Activated CD4-positive, alpha-beta T cell treated with anti-CD3 and anti-CD28 coated beads, Interleukin-2, amount 10 ng/mL, durations not matched to agents 24 days and 14 days (primary cell): ENCODE measurements at places on chromosomes 3 and 15. TPM values are rescaled to one million over a fixed set of nuclear protein-coding genes. Genes with fewer than 3 reads are reported as not detected.
A peak's percentile ranks its signal among the peaks of the same experiment; 100 is the strongest.

DNA sequence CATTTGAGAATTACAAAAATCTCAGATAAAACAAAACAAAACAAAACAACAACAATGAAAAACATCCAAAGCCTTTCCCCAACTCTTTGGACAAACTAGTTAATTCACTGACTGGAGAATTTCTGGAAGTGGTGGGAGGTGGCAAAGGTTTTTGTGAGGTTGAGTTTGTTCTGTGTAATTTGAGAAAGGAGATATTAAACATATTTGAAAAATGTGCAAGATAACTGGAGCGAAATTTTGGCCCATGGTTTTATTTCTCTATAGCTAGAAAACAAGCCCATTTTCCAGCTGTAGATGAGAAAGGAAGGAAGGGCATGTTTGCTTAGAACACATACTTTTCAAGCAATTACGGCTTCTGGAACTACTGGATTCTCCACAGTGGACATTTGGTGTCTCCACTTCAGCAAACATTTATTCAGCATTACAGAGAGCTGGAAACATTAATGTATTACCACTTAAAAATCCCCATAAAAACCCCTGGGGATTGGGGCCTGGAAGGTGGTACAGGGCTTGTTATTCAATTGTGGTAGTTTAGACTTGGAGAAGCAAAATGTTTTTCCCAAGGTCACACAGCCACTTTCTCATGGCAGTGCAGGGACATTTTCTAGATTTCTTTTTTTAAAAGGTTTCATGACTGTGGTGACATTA, 135.8 kb downstream of the THSD4 start:
- no peak overlapping the region for H3K27ac ChIP-seq
- H3K27me3 ChIP-seq: no peaks in the 10 kb centered on the region
- H3K36me3 ChIP-seq: no peaks in the 10 kb centered on the region
- DNase-seq: no peak
- H3K4me3 ChIP-seq: no peak overlapping the region
- no peaks in the 10 kb centered on the region for H3K4me1 ChIP-seq

DNA sequence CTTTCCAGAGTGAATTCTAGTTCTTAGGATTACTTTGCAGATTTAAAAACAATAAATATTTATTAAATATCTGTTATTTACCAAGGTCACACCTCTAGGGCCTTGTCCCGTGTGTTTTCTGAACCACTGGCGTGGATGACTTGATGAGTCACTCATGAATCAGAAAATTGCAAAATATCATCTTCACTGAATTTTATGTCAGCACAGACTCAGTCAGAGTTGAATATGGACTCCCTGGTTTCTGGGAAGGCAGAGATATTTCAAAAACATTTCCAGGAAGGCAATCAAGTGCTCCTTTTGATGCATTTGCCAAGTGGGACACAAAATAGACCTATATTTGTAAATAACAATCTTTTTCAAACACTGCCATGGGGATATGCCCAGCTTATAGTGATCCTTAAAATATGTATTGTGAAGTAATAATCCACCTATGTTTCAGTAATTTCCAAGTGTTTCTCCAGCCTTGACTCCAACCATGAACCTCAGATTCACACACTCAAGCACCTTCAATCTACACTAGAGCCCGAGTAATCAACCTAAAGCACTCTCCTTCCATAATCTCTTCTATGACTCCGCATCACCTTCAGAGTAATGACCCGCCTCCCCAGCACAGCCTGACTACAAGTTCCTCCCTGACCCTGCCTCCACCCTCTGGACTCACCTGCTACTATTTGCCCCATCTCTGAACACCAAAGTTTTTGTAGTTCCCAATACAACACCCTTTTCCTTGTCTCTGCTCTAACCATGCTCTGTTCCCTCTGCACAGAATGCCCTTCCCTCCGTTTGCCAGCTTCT, 24.3 kb downstream of the DPH3 start:
- DNase-seq: no peak
- H3K36me3 ChIP-seq: no peaks in the 10 kb centered on the region
- H3K27me3 ChIP-seq: no peaks in the 10 kb centered on the region
- no peak overlapping the region for H3K27ac ChIP-seq

Gene KLF13
- total RNA-seq: 122 and 135 TPM in 2 replicates

- H3K36me3 ChIP-seq: peaks cover 2% of the 10 kb centered on the region
- H3K4me1 ChIP-seq: peaks cover 12% of the 10 kb centered on the region
- peaks cover 5% of the 10 kb centered on the region for H3K27me3 ChIP-seq
- peak overlapping the region; percentile 79 for H3K27ac ChIP-seq
- no peak overlapping the region for H3K4me3 ChIP-seq
These were observed 513 bp downstream of the CLASP2 start for GRCh38 chr3:33717616-33717865.

DNA sequence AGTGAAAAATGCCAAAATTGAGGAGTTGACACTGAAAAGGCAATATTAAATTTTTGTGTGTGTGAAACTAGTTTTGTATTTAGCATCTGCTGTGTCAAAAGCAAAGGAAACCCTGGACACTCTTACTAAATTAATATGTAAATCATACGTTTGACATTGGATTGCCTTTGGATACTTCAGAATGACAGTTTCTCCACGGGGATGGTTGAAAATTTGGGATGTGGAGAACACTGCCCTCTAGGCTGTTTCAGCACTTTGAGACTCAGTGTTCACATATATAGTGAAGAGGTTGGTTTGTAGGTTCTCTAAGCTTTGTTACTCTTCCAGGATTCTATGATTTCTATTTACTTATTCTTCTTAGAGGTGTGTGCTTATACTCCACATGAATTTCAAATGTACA, 3.0 kb downstream of the ROBO2 start:
- H3K27me3 ChIP-seq: peaks cover 25% of the 10 kb centered on the region
- H3K4me3 ChIP-seq: no peak overlapping the region
- no peaks in the 10 kb centered on the region for H3K36me3 ChIP-seq
- no peaks in the 10 kb centered on the region for H3K4me1 ChIP-seq

- no peak overlapping the region for H3K27ac ChIP-seq
- peaks cover 9% of the 10 kb centered on the region for H3K36me3 ChIP-seq
- no peak for DNase-seq
- H3K4me1 ChIP-seq: no peaks in the 10 kb centered on the region
- no peaks in the 10 kb centered on the region for H3K27me3 ChIP-seq
These were observed 49.2 kb downstream of the CYFIP1 start for GRCh38 chr15:22930782-22931484.

DNA sequence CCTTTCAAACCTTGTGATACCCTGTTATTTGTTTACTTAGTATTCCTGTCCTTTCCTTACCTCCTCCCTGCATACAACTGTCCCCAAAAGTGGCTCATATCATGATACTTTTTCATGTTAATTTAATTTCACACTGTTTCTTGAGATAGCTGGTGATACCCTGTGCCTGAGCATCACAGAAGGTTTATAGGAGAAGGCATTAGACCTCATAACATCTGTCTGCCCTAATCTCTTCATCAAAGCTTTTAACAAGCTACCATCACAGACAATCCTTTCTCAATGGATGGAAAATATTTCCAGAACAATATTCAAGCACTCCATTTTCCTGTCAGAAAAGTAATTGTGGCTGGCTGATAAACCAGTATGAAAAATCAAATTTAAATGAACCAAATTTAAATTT, 81.6 kb downstream of the SSR3 start:
- H3K27me3 ChIP-seq: peaks cover 53% of the 10 kb centered on the region
- DNase-seq: no peak
- H3K4me1 ChIP-seq: peaks cover 2% of the 10 kb centered on the region
- no peaks in the 10 kb centered on the region for H3K36me3 ChIP-seq
- H3K4me3 ChIP-seq: no peak overlapping the region
- no peak overlapping the region for H3K27ac ChIP-seq

- H3K27me3 ChIP-seq: no peaks in the 10 kb centered on the region
- no peak overlapping the region for H3K4me3 ChIP-seq
- H3K27ac ChIP-seq: no peak overlapping the region
These were observed 140.1 kb upstream of the TMEM108 start for GRCh38 chr3:132898141-132898540.

GRCh38 chr3:197736010-197736490, 654 bp downstream of the RUBCN start:
- H3K27me3 ChIP-seq: no peaks in the 10 kb centered on the region
- peaks cover 2% of the 10 kb centered on the region for H3K36me3 ChIP-seq
- peak overlapping the region; percentile 94 for H3K4me3 ChIP-seq
- peak; percentile 84 for DNase-seq
- H3K27ac ChIP-seq: peak overlapping the region; percentile 97

DNA sequence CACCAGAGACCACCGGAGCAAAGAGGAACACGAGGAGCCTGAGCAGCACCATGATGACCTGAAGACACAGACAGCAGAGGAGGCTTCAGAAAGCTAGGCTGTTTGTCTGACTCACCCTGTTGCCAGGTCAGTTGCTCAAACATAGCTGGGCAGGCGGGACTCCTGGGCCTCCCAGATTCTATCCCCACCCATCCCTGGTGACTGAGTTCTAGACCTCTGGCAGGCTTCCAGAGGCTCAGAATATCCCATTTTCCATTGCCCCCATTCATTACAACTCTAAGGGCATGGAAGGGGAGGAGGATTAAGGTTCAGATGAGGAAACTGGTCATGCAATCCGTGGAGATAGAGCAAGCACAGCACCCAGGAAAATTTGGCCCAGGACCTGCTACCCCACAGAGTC, at the start of gene CDHR4:
CDHR4 (minus strand) TSS at position 113 of the 400 bp plus-strand sequence; CDS start at position 52, 61 bp downstream.
- no peaks in the 10 kb centered on the region for H3K36me3 ChIP-seq
- H3K4me3 ChIP-seq: no peak within 1 kb of the TSS
- peaks cover 14% of the 10 kb centered on the region for H3K4me1 ChIP-seq

Gene MINAR1
- 0.64 and 0.65 TPM in 2 replicates for total RNA-seq

- H3K27me3 ChIP-seq: peaks cover 73% of the 10 kb centered on the region
- H3K36me3 ChIP-seq: no peaks in the 10 kb centered on the region
- DNase-seq: peak; percentile 80
- peaks cover 8% of the 10 kb centered on the region for H3K4me1 ChIP-seq
- peak within 1 kb of the TSS; percentile 26 for H3K27ac ChIP-seq
These were observed at the start of gene IL17RD for GRCh38 chr3:57164657-57165573. Gene IL17RD (minus strand): TSS chr3:57165353. CDS start chr3:57165286, 67 bp downstream.

- no peaks in the 10 kb centered on the region for H3K36me3 ChIP-seq
- no peaks in the 10 kb centered on the region for H3K4me1 ChIP-seq
- no peak for DNase-seq
- no peak overlapping the region for H3K4me3 ChIP-seq
These were observed 40.8 kb upstream of the THBS1 start for GRCh38 chr15:39539973-39540558.

GRCh38 chr15:80986487-80986886, 3.1 kb downstream of the MESD start:
- peaks cover 56% of the 10 kb centered on the region for H3K4me1 ChIP-seq

- H3K36me3 ChIP-seq: peaks cover 29% of the 10 kb centered on the region
- no peaks in the 10 kb centered on the region for H3K27me3 ChIP-seq
- DNase-seq: no peak
- H3K4me1 ChIP-seq: peaks cover 54% of the 10 kb centered on the region
- H3K27ac ChIP-seq: peak overlapping the region; percentile 90
These were observed 1.6 kb downstream of the C15orf39 start for GRCh38 chr15:75203017-75203907.

DNA sequence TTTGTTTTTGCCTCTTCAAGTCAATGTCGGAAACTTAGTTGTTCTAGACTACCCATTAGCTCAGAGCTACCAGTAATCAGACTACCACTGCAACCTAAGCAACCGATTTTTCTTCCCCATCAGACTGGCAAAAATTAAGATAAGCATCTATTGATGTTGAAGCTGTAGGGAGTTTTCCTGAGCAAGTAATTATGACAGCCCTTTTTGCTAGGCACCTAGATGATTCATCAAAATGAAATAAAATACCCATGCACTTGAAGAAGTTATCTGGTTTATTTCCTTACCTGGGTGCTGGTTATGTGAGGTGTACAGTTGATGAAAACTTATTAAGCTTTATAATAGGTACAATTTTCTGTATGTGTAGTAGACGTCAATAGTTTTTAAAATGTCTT, 554 bp upstream of the COMMD4 start:
- H3K27me3 ChIP-seq: peaks cover 3% of the 10 kb centered on the region
- H3K4me1 ChIP-seq: peaks cover 14% of the 10 kb centered on the region
- H3K27ac ChIP-seq: peak overlapping the region; percentile 97

- no peak for DNase-seq
- no peak overlapping the region for H3K27ac ChIP-seq
- H3K27me3 ChIP-seq: peaks cover 2% of the 10 kb centered on the region
- no peak overlapping the region for H3K4me3 ChIP-seq
- peaks cover 2% of the 10 kb centered on the region for H3K4me1 ChIP-seq
- no peaks in the 10 kb centered on the region for H3K36me3 ChIP-seq
These were observed 3.3 kb upstream of the VILL start for GRCh38 chr3:37987315-37987697.

- no peak overlapping the region for H3K27ac ChIP-seq
- DNase-seq: peak; percentile 29
- no peaks in the 10 kb centered on the region for H3K36me3 ChIP-seq
- H3K27me3 ChIP-seq: peaks cover 26% of the 10 kb centered on the region
- H3K4me3 ChIP-seq: no peak overlapping the region
These were observed 4.9 kb downstream of the ADIPOQ start for GRCh38 chr3:186847437-186847836.

Gene SOX14
- not detected in 2 replicates for total RNA-seq

DNA sequence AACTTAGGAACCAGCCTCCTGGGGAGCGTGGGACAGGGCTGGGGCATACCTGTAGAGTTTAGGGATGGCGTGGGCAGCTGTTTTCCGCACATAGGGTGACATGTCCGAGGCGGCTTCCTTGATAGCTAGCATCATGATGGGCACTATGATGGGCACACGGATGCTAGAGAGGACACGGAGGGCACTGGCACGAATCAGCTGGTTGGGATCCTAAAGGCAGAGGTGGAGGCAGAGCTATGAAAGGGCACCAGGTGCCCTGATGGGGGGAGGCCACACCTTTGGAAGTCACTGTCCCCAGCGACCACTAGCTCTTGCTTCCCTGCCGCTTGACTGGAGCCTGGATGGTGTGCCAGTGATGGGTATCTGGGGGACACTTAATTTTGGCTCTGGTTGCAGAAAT, 28.3 kb downstream of the AP3B2 start:
- H3K36me3 ChIP-seq: no peaks in the 10 kb centered on the region
- peak overlapping the region; percentile 82 for H3K4me3 ChIP-seq
- peaks cover 9% of the 10 kb centered on the region for H3K4me1 ChIP-seq
- H3K27me3 ChIP-seq: peaks cover 30% of the 10 kb centered on the region
- DNase-seq: no peak

Gene AGBL1
- total RNA-seq: not detected in 2 replicates

Gene SLC30A4
- total RNA-seq: 0.90 and 1.2 TPM in 2 replicates

GRCh38 chr3:110697961-110698360, 373.7 kb upstream of the NECTIN3 start:
- H3K27me3 ChIP-seq: no peaks in the 10 kb centered on the region
- DNase-seq: no peak
- H3K36me3 ChIP-seq: no peaks in the 10 kb centered on the region
- H3K4me1 ChIP-seq: no peaks in the 10 kb centered on the region

DNA sequence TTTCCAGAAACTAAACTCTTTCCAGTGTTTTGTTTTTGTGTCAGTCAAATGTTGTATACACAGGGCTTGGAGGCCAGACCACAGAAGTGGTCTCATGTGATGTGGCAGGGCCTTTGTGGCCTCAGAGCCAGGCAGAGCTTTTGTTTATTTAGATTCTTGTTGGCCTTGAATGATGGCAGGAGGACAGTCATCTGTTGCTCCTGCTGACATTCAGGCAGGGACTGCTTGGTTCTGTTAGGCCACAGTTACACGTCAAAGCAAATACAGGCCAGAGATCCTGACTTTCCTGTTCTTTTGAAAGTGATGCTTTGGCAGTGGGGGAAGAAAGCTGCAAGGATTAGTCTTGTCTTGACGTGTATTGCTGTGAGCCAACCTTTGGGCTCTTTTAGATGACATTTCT, 325.1 kb downstream of the CACNA2D3 start:
- H3K4me1 ChIP-seq: no peaks in the 10 kb centered on the region
- H3K4me3 ChIP-seq: no peak overlapping the region
- no peak for DNase-seq
- no peak overlapping the region for H3K27ac ChIP-seq

Gene OGG1
- 37.0 and 41.1 TPM in 2 replicates for total RNA-seq

GRCh38 chr3:61345020-61345419, 93.8 kb upstream of the FHIT start:
- H3K27ac ChIP-seq: no peak overlapping the region
- no peaks in the 10 kb centered on the region for H3K36me3 ChIP-seq
- H3K27me3 ChIP-seq: no peaks in the 10 kb centered on the region
